ENCODE measurements at places on chromosomes 11 and 22. TPM values are rescaled to one million over a fixed set of nuclear protein-coding genes. Genes with fewer than 3 reads are reported as not detected.

GP1BB gene
- not detected for total RNA-seq

CNTF gene
- 4.0 TPM for total RNA-seq

CRYAB gene
- total RNA-seq: 2,076 TPM

MUC5AC gene
- not detected for total RNA-seq

TOP3B gene
- total RNA-seq: 12.9 TPM

MYBPC3 gene
- total RNA-seq: not detected
